ENCODE measurements at places on chromosomes 5 and 9.

DNA sequence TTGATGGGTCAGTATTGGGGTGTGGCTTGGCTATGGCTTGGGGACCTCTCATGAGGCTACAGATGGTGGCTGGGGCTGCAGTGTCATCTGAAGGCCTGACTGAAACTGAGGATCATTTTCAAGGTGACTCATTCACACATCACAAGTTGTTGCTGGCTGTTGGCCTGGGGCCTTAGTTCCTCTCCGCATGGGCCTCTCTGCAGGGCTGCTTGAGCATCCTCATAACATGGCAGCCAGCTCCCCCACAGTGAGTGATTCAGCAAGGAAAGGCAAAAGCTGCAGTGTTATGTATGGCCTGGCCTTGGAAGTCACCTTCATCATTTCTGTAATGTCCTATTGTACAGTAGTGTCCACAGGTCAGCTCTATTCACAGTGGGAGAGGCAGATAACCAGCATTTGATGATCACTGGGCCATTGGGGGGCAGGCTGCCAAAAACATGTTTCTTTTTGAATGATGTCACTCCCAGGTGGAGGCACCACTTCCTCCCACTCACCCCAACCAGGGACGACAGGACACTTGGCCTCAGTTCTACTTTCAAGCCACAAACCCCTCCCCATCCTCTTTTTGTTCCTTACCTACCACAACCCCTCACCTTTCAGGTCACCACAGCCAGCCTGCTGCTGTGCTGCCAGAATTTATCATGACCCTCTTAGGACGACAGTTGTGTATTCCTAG is 14.4 kb downstream of the FGD3 start:
- DNase-seq: peak; percentile 53

DNA sequence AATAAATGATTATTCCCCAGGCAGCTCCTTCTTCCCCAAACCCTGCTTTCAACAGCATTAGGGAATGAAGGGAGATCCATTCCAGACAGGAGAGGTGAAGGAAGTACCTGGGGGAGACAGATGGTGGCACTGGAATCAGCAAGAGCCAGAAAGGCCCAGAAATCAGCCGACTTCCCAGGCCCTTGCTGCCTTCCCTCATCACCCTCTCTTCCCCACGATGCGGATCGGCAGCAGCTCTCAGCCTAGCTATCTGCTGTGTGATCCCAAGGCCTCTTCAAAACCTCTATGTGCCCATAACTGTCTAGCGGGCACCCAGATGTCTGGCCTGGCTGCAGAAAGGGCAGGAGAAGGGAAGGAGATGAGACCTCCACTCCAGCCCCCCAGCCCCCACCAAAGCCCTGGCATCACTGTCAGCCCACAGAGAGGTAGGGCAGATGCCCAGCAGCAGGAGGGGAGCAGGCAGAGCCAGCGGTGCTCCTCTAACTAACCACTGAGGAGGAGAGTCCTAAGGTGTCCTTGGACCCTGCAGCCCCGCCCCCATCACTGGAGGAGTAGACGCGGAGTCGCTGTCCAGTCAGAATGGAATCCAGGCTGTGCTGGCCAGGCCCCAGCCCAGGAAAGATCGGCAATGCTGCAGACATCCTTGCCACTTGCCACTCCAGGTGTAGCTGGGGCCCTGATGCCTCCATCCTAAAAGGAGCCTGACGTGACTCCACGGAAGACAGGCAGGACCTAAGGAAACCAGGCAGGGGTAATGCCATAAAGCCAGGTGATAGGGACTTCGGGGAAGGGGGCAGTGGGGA is 12.7 kb downstream of the CNTFR start:
- no peak for DNase-seq

DNA sequence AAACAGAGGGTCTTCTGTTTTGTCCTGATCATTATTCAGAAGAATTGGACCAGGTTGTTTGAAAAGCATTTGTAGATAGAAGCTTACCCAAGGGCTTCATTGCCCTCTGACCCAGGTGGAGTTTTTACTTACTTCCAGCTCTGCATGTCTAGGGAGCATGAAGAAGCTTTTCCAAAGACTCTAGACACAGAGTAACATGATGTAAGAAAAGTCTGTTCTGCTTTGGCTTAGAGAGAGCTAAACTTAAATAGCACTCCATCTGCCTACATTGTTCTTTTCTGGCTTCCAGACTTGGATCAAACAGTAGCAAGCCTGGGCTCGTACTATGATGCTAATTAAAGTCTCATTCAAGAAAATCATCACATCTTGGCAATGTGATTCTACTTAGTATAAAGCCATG is 112.1 kb downstream of the SNCAIP start:
- no peak for DNase-seq

DNA sequence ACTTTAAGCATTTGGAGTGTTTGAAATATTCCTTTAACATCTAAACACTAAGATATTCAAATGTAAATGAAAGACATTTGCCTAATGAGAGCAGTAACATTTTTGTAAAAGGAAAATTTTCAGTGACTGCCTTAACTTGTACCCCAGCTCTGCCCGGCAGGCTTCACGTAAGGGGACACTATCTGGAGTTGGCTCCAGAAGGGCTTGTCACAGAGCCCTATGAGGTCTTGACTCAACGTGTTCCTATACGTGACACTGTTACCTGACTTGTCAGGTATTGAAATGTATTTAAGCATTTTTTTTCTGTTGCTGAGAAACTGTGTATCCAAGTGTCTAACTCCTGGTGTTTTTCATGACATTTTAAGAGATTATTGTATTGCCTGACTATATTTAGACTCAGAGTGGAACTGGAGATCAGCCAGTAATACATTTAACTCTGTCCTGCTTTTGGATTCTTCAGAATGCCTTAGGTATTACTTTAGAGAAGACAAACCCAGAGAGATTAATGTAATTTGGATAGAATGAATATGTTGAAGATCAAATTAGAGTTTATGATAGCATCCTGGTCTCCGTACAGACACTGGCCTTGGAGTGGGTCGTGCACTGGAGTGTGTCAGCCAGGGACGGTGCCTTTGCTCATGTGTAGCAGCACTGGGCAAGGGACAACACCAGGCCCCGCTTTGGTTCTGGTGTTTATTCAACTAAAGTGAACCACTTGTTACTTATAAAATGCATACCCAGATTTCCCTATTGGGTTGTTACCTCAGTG is 34.6 kb upstream of the PHF2 start:
- no peak for DNase-seq

DNA sequence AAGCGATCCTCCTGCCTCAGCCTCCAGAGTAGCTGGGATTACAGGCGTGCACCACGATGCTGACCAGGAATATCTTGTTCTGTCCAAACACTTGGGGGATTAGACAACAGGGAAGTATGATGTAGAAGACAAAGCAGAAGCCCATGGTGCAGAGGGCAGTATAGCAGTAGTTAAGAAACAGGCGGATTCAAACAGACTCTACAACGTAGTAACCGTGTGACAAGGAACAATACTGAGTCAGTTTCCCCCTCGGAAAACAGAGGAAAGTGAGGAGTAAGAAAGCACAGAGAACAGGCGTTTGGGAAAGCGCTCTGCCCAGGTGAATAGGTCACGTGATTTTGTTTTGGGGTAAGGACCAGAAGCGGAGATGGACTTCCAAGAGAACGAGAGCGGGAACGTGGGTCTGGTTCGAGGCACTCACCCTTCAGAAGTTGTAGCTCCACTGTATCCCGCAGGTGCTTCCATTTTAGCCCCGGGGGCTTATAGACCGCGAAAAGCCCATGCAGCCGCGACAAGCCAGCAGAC is 306 bp downstream of the TRUB2 start:
- DNase-seq: no peak

DNA sequence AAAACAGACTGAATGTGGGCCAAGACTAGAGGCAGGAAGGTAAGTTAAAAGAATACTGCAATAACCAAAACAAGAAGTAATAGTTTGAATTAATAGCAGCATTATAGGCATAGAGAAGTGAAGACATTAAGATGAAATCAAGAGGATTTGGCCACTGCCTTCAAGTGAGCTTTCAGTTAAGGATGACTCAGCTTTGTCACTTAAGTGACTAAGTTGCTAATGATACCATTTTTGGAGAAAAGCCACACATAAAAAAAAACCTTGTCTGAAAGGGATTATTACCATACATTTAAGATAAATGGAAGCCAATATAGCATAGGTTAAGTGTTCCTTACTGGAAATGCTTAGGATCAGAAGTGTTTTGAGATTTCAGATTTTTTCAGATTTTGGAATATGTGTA is 57.0 kb downstream of the ECPAS start:
- DNase-seq: peak; percentile 12
